ENCODE measurements at places on chromosomes 12 and 14.

DNA sequence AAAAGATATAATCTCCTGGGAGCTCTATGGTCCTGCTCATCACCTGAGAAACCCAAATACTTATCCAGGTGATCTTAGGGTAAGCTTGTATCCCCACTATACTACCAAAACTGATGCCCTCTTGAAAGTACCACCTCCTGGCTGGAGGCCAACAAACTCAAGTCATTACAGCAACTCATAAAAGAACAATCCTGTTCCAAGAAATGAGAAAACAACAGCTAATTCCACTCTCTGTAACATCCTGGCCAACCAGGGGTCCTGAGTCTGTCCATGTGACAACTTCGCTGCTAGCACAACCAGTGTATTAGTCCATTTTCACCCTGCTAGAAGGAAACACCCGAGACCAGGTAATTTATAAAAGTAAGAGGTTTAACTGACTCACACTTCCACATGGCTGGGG lies 190.0 kb upstream of the BMP4 start:
- no peak for DNase-seq

GRCh38 chr14:106083082-106083481 lies 556.7 kb downstream of the TMEM121 start:
- DNase-seq: no peak

DNA sequence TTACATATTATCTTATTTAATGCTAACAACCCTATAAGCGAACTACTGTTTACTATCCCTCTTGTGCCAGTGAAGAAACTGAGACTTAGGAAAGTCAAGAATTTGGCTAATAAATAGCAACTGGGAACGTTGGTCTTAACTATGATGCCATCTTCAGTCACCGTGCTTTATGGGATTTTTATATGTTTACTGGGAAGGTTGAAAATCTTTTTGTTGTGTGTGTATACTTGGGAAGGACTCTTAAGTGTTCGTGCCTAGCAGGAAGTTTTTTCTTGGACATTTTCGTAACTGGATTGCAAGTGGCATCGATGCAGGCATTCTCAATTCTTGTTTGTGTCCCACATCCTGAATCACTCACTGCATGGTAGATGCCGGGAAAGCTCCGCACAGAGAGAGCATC lies 9.4 kb downstream of the SFSWAP start:
- DNase-seq: no peak

- DNase-seq: no peak
These were observed 89.2 kb downstream of the NTS start for GRCh38 chr12:85963326-85963725.

DNA sequence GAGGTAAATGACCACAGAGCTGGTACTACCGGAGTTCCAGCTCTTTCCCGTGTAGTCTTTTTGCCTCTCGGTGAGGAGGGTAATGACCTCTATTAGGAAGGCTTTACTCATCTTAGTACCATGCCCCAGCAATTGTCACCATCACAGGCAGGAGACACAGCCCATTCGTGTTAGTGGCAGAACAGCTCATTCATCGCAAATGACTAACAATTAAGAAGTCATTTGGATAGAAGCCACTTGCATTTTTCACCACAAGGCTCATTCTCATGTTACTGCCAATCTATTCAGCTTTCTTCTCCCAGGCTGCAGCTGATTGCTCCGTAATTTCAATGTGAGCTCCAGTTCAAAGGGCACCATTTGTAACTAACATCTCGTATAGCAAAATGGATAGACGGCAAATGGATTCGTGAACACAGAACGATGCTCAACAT lies 718.8 kb upstream of the TMEM132C start:
- no peak for DNase-seq

DNA sequence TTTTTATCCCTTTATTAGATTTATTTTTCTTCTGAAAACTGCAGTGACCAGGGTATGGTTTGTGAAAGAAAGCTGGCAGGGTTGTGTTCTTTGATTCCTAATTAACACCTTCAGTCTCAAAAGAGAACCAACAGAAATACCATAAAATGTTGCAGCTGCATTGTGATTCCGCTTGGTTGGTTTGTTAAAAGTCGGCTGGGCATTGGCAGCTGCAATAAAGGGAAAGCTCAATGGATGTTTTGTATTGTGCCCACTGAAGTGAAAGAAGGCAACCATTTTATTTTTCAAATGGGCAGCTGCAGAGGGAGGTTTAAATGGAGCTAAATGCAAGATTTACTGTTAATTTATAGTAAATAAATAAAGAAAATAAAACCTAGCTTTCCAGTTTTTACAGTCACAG lies 16.7 kb downstream of the LGR5 start:
- peak; percentile 14 for DNase-seq

- no peak for DNase-seq
These were observed 1003.6 kb downstream of the FSCB start for GRCh38 chr14:43503508-43503907.

- no peak for DNase-seq
These were observed 290.4 kb upstream of the TBX3 start for GRCh38 chr12:114974333-114974732.

GRCh38 chr14:100065942-100066574 lies 836 bp downstream of the EVL start:
- DNase-seq: no peak

DNA sequence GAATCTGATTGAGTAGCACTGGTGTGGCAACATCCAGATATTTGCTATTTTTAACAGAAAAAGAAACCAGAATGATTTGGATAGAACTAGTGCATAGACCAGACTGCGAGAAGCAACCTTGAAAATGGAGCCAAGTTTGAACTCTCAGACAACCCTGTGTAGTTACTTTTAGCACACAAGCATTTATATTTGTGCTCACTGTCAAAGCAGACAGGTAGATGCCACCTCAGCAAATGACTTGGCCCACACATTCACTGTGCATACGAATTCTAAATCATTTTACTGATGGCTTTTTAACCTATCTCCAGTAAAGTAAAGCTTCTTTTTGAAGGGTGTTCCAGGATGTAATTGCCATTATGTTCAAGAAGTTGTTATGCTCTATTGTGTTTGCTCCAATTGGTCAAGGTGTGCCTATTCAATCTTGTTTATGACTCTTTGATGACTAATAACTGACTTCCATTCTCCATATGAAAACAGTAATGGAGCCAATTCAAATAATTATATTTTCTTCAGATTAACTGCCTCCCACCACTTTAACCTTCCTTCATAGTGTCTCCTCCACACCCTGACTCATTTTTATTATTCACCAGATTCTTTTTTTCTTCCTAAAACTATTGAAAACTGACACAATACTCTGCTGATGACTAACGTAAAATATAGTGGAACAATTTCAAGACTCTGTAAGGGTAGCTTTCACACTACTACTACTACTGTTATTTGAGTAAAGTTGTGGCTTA lies 138.5 kb downstream of the CCER1 start:
- DNase-seq: no peak

DNA sequence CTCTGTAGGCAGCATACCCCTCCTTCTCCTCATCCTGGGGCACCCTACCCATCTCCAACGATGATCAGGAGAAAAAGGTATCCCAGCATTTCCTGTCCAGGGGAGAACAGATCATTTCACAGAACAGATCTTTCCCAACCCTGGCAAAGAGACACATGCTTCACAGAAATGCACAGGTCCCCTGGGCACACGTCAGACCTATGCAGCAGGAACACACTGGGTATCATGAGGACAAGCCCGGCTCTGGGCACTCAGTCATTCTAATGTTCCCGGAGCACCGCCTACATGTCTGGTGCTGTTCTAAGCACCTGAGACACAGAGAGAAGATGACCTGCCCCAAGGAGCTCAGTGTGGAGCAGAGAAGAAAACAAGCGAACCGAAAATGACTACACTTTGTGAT lies 56.2 kb downstream of the ACTN1 start:
- no peak for DNase-seq

GRCh38 chr14:94180655-94181271 lies 6.6 kb downstream of the PPP4R4 start:
- no peak for DNase-seq

DNA sequence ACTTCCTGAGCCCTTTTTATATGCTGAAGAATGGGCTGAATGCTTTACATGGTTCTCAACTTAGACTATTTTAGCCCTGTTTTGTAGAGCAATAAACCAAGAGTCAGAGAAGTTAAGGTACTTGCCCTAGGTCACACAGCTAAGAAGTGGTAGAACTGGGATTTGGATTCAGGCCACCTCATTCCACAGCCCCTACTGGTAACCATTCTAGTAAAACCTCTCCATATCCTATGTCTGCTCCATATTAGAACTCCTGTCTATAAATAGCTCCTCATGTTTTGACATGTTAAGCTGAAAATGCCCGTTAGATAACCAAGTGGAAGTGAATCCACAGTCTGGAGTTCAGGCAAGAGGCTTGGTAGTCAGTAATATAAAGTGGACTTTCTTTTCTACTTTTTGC lies 111.6 kb downstream of the HECTD4 start:
- DNase-seq: no peak
